ENCODE measurements at places on chromosomes 2 and 18. TPM values are rescaled to one million over a fixed set of nuclear protein-coding genes. Genes with fewer than 3 reads are reported as not detected.

DNA sequence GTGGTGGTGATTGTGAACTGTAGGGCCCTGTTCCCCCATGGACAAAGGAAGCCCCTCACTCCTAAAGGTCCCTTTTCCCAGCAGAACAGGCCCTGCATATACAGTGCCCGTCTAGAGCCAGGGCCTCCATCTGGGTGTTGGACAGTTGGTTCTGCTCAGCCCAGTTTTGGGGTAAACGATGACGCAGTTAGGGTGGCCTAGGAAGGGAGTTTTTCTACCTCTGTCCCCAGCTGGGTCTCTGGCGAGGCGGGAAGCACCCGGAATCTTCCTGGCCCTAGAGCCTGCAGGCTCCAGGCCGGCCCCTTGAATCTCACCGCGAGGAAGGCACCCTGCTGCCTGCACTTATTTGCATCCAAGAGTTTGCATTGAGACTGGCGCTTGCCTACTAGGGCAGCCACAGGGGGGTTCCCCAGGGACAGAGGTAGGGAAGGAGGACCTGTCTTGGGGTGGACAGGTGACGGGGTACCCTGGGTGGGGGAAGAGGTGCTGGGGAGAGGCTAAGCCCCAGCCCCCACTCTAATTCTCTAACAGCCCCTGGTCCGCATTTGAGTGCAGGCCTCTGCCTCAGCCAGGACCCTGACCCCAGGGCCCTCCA, 529 bp upstream of the MTA3 start:
- peak; percentile 46 for DNase-seq

DNA sequence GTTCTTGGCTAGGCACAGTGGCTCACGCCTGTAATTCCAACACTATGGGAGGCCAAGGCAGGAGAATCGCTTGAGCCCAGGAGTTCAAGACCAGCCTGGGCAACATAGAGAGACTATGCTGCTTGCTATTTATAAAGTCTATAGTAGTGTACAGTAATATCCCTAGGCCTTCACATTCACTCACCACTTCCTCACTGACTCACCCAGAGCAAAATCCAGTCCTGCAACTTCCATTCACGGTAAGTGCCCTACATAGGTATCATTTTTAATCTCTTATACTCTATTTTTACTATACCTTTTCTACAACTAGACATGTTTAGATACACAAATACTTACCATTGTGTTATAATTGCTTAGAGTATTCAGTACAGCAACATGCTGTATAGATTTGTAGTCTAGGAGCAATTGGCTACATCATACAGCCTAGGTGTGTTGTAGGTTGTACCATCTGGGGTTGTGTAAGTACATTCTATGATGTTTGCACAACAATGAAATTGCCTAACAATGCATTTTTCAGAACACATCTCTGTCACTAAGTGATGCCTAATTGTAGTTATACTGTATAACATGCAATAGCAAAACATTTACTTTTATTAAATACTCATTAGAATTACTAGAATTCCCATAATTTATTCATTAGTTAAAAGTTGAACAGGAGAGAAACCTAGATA, 8.8 kb downstream of the DHX57 start:
- DNase-seq = no peak

DNA sequence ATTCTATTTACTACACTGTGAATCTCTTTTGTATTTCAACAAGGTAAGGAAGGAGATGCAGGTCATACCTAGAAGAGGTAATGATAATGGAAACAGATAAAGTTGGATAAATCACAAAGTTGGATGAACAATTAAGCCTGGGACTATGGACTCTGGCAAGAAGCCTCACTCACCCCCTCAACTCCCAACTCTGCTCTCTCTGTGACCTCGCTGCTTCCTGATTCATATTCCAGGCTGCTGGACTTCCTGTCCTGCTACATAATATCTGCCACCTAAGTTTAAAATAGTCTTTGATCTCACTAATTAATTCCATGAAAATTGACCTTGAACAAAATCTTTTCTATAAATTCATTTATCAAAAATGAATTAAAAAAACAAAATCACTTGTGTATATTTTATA, 215.3 kb downstream of the CALCRL start:
- DNase-seq = no peak

DNA sequence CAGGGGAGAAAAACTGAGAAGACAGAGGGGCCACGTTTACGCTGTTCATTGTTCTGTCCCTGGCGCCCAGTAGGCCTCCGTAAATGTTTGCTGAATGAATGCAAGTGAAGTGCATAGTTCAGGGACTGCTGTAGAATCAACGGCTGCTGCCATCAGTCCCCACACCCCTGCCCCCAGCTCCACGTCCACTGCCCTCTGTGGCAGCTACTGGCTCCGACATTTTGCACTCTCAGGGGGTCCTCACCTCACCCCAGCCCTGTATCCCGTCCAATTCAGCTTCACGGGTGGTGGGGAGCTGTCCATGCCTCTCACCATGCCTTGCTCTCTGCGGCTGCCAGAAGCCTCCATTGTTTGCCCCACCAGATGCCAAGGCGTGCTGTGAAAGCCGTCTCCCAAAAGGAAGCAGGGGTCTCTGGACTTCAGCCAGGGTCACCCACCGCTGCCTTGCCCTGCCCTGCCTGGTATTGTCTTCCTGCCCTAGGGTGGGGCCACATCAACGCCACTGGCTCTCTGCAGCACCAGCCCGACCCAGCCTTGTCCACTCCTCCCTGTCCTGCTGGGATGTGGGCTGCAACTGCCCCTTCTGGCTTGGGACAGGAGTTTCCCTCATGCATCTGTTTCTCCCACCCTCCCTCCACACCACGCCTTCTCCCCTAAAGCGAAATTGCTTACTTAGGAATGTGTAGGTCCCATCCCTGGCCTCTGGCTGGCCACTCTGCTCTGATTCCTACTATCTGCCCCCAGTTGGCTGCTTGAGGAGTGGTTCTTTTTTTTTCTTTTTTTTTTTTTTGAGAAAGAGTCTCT, 86.0 kb downstream of the RHOB start:
- no peak for DNase-seq

- DNase-seq = no peak
These were observed 11.4 kb downstream of the RAB31 start for GRCh38 chr18:9719421-9719981.

DNA sequence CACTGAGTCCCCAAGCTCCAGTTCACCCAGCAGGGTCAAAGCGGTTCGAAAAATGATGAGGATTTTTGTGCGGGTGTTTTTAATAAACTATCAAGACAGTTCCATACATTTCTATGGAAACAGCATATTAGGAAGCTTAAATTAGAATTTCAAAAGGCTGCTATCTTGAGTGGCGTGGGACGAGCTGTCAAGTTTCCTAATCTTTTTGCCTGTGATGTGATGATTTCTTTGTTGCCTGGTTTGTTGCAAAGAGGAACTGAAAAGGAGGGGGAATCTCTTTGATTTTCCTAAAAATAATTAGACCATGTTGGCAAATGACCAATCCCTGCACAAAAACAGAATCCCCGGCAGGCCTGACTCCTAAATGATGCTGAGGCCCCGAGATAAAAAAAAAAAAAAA, 66.1 kb upstream of the ATG16L1 start:
- DNase-seq = no peak

DNAJC5G gene
- total RNA-seq = 2.3 TPM

FHOD3 gene
- 317 TPM for total RNA-seq

CACNB4 gene
- total RNA-seq = 0.46 TPM

Data from Right ventricle myocardium superior (tissue), 1 donor.